Right ventricle myocardium inferior (tissue), 1 donor: ENCODE measurements at places on chromosomes 4 and X.

DNA sequence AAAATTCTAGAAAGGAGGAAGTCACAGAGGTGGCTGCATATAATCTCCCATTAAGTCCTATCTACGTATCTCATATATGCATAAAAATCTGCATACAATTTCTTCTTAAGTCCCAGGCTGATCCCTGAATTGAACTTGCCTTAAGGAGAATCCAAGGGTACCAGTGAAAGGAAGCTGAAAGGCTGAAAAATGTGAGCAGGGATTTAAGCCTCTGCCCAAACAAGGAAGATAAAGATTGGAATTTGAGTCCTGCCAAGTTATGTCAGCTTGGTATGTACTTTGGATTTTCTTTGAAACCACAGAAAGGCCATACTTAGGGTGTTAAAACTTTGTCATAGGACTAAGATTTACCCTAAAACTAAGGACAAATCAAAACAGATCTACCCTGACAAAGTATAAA lies 26.5 kb upstream of the GEMIN8 start:
- DNase-seq = no peak

DNA sequence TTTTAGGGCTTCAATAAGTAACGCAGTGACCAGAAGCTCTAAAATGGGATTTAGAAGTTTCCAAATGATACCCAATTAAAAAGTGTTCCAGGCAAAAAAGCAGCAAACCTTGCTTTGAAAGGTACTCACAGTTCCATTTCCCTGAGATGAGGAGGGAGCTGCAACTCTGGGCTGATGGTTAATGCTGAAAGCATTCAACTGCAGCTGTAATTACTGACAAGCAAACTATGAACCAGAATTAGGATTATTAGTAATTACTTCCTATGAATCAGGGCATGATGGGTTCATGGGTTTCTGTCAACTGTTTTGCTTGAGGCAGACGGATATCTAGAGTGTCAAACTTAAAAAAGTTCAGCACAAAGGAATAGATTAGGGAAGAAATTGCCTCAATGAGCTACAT lies 357.4 kb downstream of the STIM2 start:
- no peak for DNase-seq

DNA sequence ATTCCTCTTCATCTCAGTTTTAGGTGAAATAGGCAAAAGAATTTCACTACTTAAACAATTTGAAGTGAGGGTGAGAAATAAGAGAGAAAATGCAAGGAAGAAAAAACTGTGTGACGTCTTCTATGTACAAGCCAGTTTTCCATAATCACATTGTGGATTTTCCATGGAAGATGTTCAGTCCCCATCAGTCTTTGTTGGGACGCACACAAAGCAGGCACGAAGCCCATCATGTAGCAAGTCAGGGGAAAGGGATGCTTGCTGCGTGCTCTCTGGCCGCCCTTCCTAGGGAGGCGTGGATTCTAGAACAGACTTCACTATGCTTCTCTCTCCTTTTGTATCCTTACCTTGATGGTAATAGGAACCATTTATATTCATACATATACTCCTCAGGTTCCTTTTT lies 54.7 kb downstream of the RBPJ start:
- DNase-seq = no peak

DNA sequence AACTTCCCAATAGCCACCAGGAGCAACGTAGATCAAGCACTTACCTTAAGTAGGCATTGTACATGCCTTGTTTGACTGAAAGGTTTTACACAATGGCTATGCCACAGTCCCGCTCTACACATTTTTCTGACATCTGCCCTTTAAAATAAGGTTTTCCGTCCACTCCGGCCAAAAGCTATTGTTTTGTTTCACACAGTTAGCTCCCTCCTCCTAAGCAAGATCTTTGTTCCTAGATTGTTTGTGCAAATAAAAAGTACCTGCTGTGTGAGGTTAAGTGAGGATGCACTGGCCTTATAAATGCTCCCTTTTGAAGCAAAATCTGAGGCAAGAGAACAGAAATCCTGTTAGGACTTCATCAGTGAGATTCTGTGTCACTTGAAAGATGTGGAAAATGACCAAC lies 11.8 kb downstream of the SCD5 start:
- DNase-seq = no peak

- DNase-seq = no peak
Measured at GRCh38 chr4:128292349-128292748, 4.7 kb upstream of the PGRMC2 start.

GRCh38 chr4:134735901-134736300 lies 534.3 kb upstream of the PABPC4L start:
- no peak for DNase-seq

DNA sequence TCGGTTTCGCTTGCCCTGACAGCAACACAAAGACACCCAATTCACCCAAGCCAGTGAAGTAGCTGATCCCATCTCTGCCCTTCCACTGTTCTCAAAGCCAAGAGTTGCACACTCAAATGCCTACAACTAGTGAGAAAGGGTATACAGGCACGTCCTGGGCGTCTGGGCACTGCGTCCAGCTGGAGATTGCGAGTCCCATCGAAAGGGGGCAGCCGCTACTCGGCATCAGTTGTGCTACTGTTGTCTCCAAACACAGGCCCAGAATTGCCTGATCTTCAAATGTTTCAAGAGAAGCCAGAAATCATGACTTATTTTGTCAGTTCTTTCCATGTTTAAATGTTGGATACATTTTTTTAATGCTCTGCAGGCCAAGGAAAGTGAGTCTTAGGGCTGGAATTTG lies 487.8 kb downstream of the BCOR start:
- no peak for DNase-seq

DNA sequence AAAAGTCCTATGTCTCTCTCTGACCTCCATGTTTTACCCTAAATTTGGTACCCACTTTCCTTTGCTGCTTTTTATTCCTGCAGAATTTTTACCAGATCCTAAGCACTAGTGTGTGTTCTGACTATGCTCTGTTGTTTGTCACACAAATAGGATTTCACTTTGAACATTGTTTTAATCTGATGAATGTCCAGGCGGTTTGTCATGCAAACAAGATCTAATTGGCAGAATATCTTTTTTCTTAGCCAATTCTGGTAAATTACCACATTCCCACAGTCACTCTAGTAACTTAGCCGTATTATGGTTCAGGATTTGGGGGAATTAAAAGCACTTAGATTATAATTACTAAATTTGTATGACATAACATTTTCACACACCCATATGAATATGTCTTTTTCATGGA lies 557.2 kb upstream of the BOD1L1 start:
- no peak for DNase-seq

DNA sequence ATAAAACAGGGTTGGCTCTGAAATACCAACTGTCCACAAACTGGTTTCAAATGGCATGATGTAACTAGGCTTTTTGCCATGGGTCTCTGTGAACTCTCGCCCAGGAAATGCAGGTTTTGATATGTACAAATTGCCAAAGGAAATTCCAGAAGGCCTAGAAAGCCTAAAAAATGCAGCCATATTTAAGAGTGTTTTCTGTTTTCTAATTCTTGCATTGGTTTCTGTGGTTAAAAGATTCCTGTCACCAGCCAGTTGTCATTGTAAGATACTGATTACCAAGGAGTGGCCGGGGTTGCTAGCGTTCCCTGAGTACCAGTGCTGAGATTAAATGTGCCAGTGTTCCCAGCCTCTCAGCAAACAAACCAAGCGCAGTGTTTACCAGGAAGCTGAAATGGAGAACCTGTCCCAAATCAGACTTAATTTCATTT lies 53.9 kb upstream of the SORBS2 start:
- no peak for DNase-seq

- DNase-seq = no peak
Measured at GRCh38 chr4:168868044-168868781, 141.8 kb downstream of the CBR4 start.

DNA sequence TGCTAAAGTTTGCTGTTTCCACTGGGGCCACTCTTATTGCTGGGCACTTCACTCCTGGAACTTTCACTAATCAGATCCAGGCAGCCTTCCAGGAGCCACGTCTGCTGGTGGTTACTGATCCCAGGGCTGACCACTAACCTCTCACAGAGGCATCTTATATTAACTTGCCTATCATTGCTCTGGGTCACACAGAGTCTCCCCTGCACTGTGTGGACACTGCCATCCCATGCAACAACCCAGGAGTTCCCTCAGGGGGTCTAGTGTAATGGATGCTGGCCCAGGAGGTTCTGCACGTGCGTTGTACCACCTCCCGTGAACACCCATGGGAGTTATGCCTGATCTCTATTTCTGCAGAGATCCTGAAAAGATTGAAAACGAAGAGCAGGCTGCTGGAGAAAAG lies 41.8 kb upstream of the IQSEC2 start:
- no peak for DNase-seq

- no peak for DNase-seq
Measured at GRCh38 chr4:14985843-14986242, 16.4 kb upstream of the CPEB2 start.

DNA sequence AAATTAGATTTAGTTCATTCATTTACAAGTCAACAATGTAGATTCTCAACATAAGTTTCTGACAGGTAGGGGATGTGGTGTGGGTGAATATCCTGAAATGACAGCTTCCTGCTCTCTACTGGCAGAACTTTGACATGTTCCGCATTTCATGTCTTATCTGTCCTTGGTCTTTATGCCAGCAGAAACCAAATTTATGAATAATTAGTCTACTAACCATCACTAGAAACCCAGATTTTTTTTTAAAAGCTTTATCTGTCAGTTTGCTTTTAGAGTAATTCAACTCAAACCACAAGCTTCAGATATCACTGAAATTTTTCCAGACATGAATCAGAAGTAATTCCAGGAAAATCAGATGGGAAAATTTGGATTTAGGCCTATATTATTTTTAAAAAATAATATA lies 17.9 kb downstream of the COQ2 start:
- no peak for DNase-seq

- no peak for DNase-seq
Measured at GRCh38 chr4:1415681-1415981, 9.4 kb upstream of the NKX1-1 start.

DNA sequence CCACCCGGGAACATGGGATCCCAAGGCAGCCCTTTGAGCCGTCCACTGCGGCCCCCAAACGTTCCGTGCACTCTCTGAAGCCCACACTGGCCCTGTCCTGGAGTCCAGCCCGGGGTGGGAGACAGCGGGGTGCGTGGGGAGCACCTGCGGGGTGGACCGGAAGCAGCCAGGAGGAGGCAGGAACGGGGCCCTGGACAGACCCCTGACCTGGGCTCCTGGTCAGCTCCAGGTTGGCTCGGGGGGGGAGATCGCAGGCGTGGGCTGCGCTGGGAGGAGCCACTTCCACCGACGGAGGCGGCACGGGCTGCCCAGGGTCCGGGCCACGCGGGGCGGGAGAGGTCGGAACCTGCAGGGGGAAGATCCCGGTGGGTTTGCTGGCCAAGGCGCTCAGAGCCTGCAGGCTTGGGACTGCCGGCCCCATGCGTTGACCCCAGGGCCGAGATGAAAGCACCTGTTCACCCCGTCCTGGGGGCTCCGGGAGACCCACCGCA lies 5.7 kb upstream of the PLCXD1 start:
- no peak for DNase-seq

DNA sequence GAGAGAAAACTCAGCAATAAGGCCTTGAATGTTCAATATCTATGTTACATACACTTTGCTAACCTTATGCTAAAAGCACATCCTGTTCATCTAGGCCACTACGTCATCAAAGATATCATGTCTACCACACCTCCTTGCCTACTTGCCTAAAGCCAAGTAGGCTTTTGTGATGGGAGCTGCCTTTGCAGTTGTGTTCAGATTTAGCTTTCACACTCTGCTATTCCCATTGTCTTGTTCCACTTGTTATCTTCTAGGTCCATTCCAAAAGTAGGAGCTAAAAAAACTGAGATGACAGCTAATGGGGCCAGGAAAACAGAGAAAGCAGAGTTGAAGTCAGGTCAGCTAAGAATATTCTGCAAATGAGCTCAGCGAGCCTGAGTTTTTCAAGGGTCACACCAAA lies 153.6 kb upstream of the EDNRA start:
- no peak for DNase-seq

DNA sequence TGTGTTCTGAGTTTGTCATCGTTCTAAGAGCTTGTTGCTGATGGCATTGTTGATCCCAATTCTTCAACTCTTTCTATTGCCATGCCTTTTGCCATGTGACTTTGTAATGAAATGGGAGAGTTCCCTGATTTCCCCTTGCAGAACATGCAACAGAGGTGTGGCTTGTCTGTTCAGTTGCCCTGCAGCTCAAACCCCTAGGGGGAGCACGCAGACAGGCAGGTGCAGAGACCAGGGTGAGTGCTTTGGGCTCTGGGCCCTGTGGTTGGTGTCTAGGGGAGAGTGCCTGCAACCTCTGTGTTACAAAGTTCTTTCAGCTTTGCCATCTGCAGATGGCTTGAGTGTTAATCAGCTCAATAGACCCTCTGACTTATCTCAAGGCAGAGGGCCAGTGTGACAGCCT lies 332.7 kb downstream of the MID1IP1 start:
- no peak for DNase-seq

DNA sequence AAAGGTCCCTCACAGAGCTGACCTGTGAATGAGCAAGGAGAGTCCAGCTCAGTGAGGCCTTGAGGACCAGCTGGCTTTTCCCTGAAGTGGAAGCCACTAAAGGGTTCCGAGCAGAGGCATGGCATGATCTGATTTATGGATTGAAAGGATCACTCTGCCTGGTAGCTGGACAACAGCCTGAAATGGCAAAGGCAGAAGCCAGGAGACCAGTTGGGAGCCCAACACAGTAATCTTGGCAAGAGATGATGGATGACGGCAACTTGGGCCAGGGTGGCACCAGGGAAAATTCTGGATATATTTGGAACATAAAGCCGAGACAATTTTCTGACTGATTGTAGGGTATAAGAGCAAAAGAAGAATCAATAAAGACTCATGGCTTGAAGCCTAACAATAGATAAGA lies 69.3 kb upstream of the STIM2 start:
- DNase-seq = no peak

DNA sequence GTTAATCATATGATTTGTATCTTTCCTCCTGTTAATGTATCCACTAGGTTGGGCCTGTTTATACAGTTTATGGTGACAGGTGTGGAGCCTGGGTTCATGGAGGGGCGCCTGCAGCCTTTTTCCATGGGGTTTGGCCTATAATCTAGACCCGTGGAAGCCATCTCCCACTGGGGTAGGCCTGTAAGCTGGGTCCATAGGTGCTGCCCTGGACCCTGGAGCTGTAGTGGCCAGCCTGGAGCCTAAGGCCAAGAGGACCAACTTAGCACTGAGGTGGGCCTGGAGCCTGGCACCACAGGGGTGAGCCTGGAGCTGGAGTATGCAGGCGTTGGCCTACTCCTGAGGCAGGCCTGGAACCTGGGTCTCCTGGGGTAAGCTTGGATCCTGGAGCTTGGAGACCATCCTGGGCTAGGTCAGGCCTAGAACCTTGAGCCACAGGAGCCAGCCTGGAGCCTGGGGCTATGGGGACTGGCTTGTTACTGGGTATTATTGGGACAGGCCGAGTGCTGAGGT lies 249.4 kb upstream of the HTR2C start:
- no peak for DNase-seq
